Cardiac ventricle fibroblast (primary cell): ENCODE measurements at places on chromosomes 5 and 9. TPM values are rescaled to one million over a fixed set of nuclear protein-coding genes. Genes with fewer than 3 reads are reported as not detected.

RUSC2 gene
- 15.7 and 17.8 TPM in 2 replicates for total RNA-seq

ETF1 gene
- 49.9 TPM in 2 replicates for total RNA-seq

S100Z gene
- not detected in 2 replicates for total RNA-seq

RETREG1 gene
- total RNA-seq: 0.05 and 0.44 TPM in 2 replicates

SLC2A6 gene
- total RNA-seq: 7.0 and 7.7 TPM in 2 replicates
